AG20443 (cell line): ENCODE measurements at places on chromosomes 7 and 10.

GRCh38 chr10:68684413-68684812 is 36.6 kb upstream of the CCAR1 start:
- no peak for DNase-seq

DNA sequence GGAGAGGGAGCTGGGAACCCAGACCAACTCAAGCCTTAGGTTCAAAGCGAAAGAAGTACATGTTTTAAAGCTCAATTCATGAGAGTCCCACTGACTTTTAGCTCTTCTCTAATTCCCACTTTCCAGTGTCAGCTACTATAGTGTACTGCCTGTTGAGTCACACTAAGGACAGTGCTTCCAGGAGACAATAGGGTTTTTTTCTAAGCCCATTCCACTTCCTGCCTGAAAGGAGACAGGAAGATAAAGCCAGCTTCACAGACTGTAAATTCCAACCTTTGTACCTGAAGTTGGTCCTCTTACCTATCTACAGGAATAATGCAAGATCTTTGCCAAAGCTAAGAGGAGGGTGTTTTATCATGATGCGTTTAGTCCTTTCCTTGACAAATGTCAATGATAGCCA is 4.4 kb downstream of the MSRB2 start:
- DNase-seq: no peak

GRCh38 chr7:49389871-49390479 is 383.5 kb upstream of the VWC2 start:
- no peak for DNase-seq

GRCh38 chr10:76858721-76859120 is 778.9 kb downstream of the KCNMA1 start:
- no peak for DNase-seq

DNA sequence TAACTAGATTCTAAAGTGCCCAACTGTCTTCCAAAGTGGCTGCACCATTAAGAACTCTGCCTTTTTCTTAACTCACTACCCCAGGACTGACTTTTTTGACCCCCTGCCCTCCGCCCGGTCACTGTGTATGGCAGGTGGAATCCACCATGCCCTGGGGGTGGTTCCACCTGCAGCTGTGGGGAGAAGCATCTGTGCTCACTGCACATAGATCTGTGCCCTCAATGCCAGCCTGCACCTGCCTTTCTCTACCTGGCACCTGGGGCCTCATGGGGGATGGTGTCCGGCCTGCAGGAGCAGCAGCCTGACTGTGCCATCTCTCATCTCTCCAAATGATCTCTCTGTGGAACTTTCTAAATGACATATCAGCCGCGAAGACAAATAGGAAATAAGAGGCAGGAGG is 353.5 kb downstream of the PAXIP1 start:
- no peak for DNase-seq

DNA sequence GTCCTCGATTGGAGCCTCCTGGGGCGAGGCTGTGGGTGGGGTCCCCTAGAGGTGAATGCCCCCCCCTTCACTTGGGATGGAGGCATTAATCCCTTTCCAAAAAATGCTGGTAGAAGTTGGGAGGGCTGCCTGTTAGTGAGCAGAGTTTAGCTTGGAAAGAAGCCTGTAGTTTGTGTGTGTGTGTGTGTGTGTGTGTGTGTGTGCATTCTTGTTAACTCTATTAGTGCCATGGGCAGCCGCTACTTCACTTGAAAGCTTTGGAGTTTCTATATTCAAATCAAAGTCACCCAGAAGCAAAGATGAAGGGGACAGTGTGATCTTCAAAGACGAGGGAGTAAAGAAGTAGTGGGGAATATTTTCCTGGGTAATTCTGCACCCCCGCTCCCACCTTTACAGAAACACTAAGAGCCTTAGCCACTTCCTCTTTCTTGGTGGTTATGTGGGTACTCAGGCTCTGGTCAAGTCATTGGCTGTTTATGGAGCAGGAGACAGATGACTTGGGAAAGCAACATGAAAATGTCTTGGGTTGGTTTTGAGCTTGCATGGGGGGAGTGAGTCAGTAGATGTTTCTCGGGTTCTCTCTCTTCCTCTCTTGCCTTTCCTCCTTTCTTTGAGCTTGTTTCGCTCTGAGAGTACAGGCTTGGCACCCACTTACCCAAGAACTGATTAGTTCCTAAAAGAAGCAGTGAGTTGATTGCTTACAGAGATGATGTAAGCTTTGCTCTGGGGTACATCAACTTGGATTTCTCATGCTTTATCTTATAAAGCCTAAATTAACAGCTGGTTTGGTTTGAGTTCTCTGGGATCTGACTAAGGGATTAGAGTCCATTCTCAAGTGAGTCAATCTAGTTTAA is 35.9 kb downstream of the TCF7L2 start:
- DNase-seq: peak; percentile 40

DNA sequence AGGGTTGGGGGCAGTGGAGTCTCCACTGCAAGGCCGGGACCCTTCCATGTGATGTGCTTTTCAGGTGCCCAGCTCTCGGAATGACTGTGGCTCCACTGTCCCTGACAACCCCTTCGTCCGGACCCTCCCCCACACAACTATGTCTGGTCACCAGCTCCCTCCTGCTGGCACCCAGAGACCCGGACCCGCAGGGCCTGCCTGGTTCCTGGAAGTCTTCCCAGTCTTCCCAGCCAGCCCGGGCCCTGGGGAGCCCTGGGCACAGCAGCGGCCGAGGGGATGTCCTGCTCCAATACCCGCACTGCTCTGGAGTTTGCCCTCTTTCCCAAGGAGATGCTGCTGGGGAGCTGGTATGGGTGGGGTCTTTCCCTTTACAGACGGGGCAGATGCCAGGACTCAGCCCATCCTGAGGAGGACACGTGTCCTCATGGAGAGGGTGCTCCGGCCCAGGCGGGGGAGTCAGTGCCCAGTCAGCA is 5.5 kb downstream of the ATP6V0E2 start:
- DNase-seq: no peak

GRCh38 chr7:46450425-46450824 is 529.4 kb upstream of the IGFBP3 start:
- DNase-seq: no peak

GRCh38 chr10:124356701-124357560 is 61.8 kb downstream of the OAT start:
- DNase-seq: no peak

GRCh38 chr7:8881916-8882315 is 448.5 kb downstream of the NXPH1 start:
- DNase-seq: no peak

DNA sequence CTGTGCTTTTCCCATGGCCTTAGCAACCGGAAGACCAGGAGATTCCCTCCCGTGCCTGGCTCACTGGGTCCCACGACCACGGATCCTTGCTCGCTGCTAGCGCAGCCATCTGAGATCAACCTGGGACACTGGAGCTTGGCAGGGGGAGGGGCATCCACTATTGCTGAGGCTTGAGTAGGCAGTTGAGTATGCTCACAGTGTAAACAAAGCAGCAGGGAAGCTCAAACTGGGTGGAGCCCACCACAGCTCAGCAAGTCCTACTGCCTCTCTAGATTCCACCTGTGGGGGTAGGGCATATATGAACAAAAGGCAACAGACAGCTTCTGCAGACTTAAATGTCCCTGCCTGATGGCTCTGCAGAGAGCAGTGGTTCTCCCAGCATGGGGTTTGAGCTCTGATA is 697.0 kb downstream of the SORCS1 start:
- no peak for DNase-seq
